ENCODE measurements at places on chromosomes 3 and 15.

DNA sequence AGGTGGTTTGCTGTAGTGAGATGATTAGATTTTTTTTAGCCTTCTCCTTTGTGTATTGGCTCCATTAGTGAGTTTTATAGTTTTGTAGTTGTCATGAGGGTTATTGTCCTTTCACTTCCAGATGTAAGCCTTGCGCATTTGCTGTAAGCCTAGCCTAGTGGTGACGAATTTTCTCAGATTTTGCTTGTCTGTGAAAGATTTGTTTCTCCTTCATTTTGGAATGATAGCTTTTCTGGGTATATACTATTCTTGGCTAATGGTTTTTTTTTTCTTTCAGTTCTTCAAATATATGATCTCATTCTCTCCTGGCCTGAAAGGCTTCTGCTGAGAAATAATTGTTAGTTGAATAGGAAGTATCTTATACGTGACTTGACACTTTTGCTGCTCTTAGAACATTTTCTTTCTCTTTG is 166.5 kb upstream of the THRB start:
- DNase-seq, result no peak

DNA sequence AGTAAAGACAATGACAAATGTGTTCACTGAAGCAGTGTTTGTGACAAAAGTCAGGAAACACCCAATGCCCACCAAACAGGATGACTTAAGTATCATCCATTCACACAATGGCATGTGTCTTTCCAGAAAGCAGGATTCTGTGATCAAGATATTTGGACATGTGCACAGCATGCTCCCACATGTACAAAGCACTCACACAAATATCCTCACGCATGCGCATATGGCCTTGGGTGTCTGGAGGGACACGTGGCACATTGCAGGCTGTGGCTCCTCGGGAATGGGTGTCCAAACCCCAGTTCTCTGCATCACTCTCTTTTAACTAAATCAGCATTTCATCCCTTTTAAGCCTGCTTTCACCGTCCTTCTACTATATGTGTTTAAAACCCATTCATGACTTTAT is 130.5 kb downstream of the KLF13 start:
- DNase-seq, result no peak

DNA sequence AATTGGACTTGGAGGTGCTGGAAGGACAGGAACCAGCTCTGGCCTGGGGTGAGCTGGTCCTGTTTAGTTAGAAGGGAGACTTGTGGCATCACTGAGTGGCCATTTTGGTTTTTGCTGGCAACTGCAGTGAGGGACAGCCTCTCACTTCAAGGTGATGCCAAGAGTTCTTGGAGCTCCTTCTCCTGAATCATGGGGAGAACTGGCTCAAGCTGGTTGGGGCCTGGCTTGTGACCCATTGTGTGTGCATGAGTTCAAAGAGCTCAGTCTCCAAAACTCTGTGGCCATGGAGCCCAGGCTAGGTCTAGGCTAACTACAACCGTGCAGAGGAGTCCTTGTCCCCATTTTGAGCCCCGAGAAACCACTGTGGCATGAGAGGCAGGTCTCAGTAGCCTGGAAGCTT is 60.1 kb upstream of the ZNF148 start:
- no peak for DNase-seq

DNA sequence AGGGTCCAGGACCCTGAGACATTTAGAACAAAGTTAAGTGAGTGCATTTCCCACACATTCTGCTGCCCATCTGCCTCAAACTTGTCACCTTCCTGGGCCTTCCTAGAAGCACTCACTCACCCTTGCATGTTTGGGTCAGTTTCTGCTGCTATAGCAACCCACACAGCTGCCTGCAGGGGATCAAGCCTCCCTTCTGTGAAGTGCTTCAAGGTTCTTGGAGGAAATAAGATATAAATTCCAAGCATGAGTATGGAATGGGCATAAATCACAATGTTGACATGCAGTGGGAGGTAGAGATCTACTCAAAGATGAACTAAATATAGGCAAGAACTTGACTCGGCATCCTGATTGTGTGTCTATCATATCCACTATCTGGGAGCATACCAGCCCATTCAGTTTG is 140.4 kb downstream of the SLC9A9 start:
- no peak for DNase-seq

DNA sequence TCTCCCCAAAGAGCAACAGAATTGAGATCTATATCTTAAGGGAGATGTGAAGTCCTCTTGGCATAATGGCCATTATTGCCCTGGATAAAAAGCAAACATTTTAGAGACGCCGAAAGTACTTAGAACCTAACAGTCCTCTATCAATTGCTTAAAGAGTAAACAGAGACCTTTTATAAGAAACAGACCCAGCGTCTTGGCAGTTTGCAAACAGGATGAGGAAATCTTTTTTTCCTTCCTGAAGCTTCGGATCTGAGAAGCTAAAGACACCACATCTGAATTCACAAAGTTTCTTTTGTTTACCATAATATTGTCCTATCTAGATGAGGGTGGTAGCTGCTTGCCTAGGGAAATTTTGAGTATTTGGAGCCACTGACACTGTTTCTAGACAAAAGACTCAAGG is 59.9 kb upstream of the LIMD1 start:
- no peak for DNase-seq

DNA sequence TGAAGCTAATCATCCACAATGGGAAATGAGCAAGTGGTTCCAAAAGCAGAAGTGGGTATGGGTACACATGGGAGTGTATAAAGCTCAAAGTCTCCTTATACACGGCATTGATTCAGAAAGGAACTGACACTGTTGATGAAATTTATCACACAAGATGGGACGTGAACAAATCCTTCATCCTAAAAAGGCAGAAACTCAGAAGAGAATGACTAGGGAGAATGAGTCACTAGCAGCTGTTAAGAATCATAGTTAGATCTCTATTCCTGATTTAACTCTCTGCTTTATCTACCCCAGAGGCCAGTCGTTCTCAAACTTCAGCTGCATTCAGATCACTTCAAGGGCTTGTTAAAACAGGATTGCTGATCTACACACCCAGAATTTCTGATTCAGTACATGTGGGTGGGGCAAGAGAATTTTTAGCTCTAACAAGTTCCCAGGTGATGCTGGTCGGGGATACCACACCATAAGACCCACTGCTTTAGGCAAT is 97.7 kb upstream of the PHLDB2 start:
- DNase-seq, result no peak

DNA sequence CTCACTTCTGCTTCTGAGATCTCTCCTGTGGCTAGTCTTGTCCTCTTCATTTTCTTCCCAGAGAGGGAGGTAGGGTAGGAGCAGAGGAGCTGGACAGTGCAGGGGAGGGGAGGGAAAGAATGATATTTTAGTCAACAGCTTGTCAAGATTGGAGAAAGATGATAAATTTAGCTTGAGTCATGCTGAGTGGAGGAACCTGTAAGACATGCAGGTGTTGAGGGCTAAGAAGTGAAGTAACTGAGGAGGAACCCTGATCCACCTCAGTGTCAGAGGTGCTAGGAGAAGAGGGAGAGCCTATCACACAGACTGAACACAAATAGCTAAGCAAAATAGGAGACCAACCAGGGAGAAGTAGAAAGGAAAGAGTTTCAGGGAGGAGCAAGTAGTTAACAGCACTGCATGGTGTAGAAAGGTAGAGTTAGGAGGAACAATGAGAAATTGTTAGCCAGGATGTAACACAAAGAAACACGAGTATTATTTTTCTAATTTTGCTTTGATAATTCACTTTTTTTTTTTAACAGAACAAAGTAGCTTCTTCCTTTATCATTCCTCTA is 108.2 kb upstream of the CHRM5 start:
- DNase-seq, result no peak

- no peak for DNase-seq
Observed at GRCh38 chr3:42183991-42184632, 81.9 kb downstream of the CCK start.

DNA sequence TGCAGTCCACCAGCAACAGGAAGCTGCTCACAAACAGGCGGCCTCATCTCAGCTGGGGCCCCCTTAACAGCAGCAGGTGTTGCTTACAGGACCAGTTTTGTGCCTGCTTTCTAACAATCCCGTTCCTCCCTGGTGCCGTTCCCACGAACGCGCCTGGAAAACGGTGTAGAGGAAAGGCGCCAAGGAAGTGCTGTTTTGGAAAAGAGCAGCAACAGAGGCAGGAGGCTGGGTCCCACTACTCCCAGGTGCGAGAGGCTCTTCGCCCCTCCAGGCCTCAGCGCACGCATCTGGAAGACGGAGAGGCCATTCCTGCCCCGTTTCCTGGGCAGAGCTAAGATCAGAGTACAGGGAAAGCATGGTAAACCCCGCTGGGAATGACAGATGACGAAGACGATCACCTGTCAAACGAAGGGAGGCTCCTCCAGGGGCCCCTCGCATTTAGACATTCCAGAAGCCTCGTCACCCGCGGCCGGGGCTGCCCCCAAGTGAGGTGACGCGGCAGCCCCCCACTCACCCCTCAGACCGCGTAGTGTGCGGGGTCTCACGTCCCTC is 603 bp downstream of the SCAPER start:
- DNase-seq, result peak; percentile 50

- no peak for DNase-seq
Observed at GRCh38 chr3:31364711-31365110, 168.0 kb upstream of the STT3B start.

DNA sequence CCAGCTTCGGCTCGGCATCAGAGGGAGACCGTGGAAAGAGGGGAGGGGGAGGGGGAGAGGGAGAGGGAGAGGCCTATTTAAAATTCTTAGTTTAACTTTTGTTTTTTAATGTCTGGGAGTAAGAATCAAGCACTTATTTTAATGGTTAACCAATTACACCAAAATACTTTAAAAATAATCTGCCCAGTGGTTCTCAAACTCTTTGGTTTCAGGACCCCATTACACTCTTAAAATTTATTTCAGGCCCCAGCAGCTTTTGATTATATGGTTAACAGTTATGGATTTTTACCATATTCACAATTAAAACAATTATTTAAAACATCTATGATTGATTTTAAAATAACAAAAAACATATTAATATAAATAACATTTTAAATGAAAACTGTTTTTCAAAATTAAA is 44.5 kb downstream of the NKIRAS1 start:
- DNase-seq, result no peak

DNA sequence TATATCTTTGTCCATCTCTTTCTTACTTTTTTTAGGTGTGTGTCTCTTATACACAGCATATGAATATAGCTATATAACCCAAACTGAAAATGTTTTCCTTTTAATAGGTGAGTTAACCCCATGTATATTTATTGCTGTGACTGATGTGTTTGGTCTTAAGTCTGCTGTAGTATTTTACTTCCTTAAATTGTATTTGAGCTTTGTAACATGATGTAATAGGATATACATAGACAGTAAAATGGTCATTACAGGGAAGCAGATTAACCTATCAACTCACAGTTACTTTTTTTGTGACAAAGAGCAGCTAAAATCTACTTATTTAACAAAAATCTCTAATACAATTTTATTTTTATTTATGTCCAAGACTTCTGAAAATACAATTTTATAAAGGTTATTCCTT is 51.8 kb upstream of the CDAN1 start:
- DNase-seq, result no peak

- DNase-seq, result no peak
Observed at GRCh38 chr15:40697916-40698315, 2.9 kb downstream of the RAD51 start.

GRCh38 chr3:72907731-72908620 is 20.1 kb downstream of the GXYLT2 start:
- no peak for DNase-seq

- no peak for DNase-seq
Observed at GRCh38 chr3:125434582-125435011, 59.5 kb upstream of the ZNF148 start.

DNA sequence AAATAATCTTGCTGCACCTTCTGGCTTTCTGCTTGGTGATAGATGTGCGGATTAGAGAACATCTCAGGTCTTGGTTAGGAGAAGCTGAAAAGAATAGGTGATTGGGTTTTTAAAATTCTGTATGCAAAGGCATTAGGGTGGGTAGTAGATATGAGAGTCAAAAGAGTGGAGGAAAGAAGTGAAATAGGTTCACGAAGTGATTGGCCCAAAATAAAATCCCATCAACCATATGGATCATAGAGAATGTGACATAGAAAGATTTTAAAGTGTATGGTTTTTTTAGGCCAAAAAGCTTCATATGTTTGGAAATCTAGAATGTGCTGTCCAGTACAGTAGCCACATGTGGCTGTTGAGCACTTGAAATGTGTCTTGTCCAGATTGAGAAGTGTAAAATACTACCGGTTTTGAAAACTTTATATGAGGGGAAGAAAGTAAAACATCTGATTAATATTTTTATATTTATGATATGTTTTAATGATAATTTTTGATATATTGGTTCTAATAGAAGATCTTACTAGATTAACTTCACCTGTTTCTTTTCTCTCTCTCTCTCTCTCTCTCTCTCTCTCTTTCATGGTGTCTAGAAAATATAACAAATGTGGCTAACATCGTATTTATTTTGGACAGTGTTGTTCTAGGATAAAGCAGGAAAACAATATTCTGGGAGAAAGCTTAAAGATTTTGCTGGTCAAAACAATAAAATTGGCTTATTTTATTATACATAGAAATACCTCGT is 2.9 kb downstream of the MBNL1 start:
- DNase-seq, result no peak

- DNase-seq, result no peak
Observed at GRCh38 chr3:151581035-151581434, 120.2 kb upstream of the IGSF10 start.

DNA sequence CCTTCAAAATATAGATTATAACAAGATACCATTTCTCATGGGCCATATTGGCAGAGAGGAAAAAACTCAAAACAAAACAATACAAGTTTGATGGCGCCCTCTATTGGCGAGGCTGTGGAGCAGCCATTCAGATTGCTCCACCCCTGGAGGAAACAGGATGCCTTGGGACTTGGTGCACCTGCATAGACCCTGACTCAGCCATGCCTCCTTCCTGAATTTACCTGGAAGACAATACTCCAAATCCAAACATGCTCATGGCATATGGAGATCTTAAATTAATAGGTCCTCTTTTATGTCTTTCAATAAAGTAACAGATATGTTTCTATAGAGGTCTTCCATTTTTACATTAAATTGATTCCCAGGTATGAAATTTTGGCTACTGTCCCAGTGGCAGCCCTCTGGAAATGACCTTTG is 90.0 kb downstream of the APBA2 start:
- DNase-seq, result no peak

DNA sequence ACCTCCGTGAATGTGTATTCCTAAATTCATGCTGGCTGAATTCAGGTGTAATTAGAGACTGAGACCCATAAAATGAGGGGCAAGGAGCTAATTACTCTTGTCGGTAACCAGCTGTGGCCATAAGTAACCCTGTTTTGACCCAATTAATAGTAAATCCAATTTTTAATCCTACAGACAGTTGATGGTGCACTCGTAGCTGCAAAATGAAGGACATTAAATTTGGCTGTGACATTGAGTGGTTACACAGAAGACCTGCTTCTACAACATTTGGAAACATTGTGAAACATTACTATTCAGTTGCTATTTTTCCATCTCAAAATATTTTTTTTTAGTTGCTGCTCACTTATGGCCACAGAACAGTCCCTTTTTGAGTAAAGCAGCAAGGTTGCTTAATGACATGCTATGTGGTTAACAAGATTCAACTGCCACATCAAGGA is 33.0 kb downstream of the MBNL1 start:
- no peak for DNase-seq

- no peak for DNase-seq
Observed at GRCh38 chr3:157086060-157086750, 73.7 kb downstream of the CCNL1 start.

- no peak for DNase-seq
Observed at GRCh38 chr15:75662823-75663519, 15.3 kb downstream of the SNX33 start.

Measured in SW 1271 (cell line).